Omental fat pad (tissue), 4 donors: ENCODE measurements at places on chromosomes 3 and 15. TPM values are rescaled to one million over a fixed set of nuclear protein-coding genes. Genes with fewer than 3 reads are reported as not detected.

The GNB4 gene
- 16.9 TPM for total RNA-seq

DNA sequence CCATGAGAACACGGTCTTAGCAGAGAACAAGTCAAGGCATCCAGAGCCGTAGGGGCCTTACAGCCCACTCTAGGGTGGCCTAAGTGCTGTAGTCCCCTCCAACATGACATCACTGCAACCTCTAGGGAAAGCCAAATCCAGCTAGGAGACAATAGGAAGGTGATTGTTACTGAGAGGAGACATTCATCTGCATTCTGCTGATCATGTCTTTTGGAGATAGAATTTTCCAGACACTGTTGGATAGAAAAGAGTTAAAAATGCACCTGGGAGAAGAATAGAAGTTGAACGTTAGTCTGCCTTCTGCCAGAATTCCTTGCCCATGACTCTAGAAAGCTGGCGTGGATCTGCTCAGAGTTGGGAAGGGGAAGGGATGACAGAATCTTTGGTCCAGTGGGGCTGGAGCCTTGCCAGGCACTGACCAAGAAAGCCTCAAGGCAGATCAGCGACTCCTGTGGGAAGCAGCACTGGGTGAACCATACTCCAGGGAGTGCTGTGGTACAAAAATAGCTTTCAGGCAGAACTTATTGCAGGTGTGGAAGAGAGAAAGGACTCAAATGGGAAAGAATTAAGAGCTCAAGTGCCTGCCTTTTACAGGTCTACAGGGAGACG is 44.8 kb upstream of the RAF1 start:
- no peak for DNase-seq

DNA sequence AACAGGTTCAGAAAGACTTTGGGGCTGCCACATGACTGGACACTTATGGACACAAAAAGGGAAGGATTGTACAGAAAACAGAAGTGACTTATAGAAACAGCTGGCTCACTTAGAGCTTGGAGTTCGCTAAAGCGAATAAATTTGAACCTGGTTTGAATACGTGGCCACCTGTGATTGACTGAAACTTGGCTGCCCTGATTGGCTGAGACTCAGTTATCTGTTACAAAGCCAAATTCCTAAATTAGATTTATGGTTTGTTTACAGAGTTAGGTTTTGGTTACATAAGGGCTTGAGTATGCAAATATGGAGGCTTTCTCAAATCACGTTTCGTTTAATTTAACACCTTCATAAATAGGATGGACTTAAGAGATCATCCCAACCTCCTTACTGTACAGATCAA is 270.2 kb downstream of the THSD4 start:
- DNase-seq: no peak

The LRTM1 gene
- not detected for total RNA-seq

DNA sequence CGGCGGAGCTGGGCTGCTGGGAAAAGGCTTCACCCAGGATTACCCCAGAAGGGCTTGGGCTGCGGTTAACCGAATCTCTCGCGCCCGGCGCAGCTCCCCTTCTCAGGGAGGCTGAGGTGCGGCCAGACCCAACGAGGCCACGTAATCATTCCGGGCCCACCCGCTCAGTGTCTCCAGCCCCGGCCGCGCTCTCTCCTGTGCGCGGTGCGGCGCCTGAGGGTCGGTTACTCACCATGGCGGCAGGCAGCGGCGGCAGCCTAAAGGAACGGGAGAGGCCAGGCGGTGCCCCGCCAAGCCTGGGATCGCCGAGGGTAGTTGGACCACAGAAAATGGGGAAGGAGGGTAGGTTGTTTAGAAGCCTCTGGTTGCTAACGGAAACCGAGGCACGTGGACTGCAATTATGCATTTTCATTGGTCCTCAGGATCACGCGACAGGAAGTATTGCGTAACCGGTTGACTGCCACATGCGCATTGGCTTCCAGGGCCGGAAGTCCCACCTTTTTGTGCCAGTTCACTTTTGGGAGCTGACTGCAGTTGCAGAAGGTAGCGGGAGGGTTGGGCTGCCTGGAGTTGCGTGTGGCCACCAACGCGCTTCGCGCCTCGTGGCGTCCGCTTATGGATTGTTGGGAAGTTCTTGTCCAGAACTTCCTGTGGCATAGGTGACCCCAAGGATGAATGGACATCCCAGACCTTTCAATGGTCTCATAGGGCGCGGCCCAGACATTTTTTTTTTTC is at the start of gene LZTFL1:
LZTFL1 (minus strand) TSS at position 363 of the 735 bp plus-strand sequence; CDS start at position 235, 128 bp downstream.
- DNase-seq: peak; percentile 91

The EPHA3 gene
- 2.8 TPM for total RNA-seq

The CHRNA7 gene
- 1.3 TPM for total RNA-seq

DNA sequence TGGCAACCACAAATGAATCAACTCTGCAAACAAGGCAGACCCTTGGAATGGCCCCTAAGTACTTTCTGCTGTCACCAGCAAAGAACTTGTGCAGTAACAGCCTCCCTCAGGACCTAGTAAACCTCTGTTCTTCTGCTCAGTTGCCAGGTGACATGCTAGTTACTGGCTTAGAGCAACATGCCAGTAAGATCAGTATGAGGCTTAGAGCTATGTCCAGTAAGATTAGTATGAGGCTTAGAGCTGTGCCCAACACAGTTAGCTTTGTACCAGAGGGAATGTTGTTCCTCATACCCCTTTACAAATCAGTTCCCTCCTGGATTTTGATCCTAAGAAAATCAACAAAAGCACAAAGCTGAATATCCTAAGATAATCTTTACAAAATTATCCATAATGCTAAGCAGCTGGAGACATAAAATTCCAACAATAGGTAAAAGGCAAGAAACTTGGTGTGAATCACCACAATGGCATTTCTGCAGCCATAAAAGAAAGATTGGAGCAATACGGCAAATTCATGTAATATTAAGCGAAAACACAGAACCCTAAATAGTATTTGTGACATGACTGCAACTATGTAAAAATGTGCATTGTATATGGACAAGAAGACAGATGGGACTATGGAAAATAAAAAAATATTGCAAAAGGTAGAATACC is 107.3 kb upstream of the LPP start:
- DNase-seq: no peak

DNA sequence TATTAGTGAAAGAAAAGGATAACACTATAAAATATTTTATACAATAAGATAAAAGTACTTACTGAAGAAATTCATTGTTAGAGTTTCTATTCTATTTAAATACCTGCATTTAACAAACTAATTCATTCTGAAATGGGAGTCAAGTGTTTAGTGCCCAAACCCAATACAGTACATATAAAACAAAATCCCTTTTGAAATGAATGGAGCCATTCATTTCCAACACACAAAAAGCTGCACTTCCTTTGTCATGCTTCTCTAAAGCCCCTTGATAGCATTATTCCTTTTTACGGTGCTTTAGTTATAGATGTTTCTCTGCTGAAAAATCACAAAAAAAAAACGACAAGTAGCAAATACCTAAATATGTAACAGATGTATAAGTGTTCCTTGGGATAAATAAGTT is 596.3 kb downstream of the ZIC1 start:
- no peak for DNase-seq

The PRSS50 gene
- not detected for total RNA-seq

DNA sequence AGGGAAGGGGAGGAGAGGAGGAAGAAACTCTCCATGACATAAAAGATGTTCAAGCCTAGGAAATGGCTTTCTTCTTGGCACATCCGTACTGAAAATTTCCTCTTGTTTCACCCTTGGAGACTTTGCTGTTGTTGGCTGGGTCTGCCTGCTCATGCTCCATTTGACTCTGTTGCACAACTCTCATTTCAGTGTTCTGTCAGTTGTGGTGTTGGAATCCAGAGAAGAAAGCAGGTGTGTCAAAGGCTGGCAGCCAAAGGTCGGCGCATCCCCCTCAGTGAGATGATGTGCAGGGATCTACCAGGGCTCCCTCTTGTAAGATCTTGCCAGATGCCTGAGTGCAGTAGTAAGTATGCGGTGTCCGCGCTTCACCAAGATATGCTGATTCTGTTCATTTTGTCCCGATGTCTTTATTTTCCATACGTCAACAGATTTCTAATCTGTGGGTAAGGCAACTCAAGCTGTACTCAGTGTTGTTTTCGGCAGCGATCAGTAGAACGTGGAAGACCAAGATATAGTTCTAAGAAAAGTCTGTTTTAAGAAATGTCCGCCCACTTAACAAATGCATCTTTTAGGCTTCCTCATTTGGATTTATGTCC is 265.2 kb upstream of the GOLGA6L4 start:
- DNase-seq: peak; percentile 37

GRCh38 chr3:139318431-139318816 is 25.4 kb upstream of the MRPS22 start:
- DNase-seq: no peak

The GABRG3 gene
- not detected for total RNA-seq
